Psoas muscle (tissue), 8 donors: ENCODE measurements at places on chromosomes 11 and 22. TPM values are rescaled to one million over a fixed set of nuclear protein-coding genes. Genes with fewer than 3 reads are reported as not detected.
A peak's percentile ranks its signal among the peaks of the same experiment; 100 is the strongest.

The GRM5 gene
- polyA plus RNA-seq: not detected

DNA sequence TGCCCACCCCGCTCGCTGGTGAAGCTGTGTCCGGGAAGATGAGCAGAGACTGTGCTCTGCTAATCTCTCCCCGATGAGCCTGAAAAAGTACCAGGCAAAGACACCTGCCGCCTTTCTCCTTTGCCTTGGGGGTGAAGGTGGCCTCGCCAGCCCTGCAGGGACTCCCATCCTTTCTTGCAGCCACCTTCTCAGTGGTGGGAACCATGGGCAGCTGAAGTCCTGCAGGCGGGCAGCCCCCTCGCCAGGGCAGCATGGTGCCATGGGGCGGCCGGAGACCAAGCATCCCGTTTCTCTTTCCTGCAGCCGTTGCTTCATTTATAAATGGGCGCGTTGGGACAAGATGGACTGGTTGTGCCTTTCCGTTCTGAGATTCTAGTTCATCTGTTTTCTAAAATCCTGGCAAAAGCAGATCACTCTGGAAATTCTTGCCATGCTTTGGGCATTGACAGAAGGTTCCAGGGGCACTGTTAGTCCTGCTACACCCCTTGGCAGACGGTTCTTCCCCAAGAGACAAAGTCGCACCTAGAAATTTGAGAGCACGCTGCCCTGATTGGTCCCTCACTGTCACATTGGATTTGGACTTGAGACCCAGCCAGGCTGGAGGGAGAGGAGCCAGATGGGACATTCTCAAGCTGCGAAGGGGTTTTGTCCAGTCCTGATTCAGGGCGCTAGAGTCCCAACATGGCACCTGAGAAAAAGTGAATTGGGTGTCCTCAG lies 7.5 kb downstream of the CTTN start:
- DNase-seq: no peak

DNA sequence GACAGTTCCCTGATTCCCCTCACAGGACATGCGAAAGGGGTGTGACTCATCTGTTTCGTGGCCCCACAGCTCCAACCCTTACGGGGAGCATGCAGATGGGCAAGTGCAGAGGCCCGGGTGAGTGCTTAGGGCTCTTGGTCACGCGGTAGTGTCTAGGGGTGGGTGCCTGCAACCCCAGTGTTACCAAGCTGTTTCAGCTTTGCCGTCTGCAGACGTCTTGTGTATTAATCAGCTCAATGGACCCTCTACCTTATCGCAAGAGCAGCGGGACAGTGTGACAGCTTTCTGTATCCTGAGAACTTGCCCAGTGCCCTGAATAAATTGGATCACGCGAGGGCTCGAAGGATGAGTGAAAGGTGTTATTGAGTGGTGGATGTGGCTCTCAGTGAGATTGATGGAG lies 816.4 kb upstream of the ANO3 start:
- DNase-seq: no peak

DNA sequence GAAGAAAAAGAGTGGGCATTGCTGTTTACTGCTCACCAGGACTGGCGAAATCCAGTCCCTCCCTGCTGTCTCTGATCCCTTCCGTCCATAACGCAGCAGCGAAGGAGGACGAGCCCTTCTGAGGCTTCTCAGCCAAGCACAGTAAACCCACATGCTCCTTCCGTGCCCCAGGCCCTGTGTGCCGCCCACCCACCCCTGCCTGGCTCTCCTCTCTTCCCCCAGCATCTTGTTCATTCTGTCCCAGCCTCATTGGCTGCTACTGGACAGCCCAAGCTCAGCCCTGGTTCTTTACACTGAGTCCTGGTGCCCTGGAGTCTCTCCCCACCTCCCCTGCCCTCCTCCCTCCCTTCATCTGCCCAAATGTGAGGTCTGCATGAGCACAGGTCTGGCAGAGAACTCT lies 559.7 kb downstream of the BRD1 start:
- DNase-seq: no peak

The OSBP2 gene
- 1.7 TPM for polyA plus RNA-seq

DNA sequence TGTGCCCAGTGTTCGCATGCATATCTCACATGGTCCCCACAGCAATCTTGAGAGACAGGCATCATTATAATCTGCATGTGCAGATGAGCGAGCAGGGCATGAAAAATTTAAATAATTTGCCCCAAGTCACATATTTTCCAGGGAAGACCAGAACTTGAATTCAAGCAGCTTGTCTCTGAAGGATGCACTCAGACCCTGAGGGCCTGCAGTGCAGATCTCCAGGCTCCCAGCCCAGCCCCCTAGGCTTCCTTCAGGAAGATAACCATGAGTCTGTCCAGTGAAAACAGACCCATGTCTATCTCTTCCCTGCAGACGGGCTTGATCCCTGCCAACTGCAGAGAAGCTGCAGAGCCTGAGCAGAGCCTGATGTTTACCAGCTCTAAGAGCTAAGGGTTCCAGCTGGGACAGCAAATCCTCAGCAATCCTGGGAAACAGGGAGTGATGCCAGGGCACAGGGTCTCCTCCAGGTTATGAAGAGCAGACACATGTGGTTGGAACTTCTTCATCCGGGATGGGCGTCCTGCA lies 55.1 kb downstream of the NAV2 start:
- DNase-seq: no peak

DNA sequence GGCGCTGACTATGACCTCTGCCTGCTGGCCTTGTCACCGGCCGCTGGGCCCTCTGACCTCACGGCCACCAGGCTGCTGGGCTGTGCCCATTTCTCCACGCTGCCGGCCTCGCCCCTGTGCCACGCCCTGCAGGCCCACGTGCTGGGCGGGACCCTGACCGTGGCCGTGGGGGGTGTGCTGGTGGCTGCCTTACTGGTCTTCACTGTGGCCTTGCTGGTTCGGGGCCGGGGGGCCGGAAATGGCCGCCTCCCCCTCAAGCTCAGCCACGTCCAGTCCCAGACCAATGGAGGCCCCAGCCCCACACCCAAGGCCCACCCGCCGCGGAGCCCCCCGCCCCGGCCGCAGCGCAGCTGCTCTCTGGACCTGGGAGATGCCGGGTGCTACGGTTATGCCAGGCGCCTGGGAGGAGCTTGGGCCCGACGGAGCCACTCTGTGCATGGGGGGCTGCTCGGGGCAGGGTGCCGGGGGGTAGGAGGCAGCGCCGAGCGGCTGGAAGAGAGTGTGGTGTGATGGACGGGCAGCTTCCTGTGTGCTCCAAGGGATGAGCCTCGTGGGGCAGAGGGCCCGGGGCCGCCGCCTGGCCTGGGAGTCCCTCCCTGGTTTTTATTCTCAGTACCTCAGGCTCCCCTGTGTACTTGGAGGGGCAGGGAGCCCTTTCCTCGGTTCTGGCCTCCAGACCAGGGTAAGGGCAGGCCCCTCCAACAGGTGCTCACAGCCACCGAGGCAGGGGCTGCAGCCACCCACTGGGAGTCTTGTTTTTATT lies 3.0 kb downstream of the LRFN4 start:
- no peak for DNase-seq

- DNase-seq: no peak
These were observed 91.0 kb downstream of the TMPRSS5 start for GRCh38 chr11:113615098-113615497.

The ADM2 gene
- not detected for polyA plus RNA-seq

DNA sequence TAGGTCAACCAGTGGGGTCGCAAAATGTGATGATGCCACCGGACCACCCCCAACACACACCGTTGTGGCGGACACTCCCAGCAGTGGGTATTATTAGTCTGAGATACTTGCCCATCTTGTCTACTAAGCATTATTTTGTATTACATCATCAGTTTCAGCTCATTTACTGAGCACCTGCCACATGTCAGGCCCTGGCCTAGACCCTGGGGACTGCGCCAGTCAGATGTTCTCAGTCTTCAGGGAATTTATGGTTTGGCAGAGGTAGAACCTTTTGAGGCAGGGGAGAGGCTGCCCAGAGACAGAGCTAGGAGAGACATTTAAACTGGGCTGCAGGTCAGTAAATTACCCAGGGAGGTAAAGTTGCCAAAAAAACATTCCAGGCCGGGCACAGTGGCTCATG lies 43.1 kb upstream of the GCAT start:
- no peak for DNase-seq

DNA sequence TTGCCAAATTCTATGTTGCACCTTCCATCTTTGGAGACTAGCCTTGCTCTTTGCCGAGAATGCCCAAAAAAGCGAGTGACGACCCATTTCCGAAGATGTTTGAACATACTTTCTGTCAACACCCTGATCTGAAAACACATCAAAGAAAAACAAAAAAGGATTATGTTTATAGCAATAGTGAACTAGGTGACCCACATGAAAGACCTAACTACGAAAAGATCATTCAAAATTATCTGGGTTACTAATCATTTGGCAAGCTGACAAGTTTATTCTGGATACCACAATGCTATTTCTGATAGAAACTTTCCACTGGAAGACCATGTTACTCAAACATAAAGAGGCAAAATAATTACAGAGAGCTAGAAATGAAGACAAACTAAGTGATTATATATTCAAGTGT lies 27.0 kb downstream of the KCNJ1 start:
- no peak for DNase-seq

DNA sequence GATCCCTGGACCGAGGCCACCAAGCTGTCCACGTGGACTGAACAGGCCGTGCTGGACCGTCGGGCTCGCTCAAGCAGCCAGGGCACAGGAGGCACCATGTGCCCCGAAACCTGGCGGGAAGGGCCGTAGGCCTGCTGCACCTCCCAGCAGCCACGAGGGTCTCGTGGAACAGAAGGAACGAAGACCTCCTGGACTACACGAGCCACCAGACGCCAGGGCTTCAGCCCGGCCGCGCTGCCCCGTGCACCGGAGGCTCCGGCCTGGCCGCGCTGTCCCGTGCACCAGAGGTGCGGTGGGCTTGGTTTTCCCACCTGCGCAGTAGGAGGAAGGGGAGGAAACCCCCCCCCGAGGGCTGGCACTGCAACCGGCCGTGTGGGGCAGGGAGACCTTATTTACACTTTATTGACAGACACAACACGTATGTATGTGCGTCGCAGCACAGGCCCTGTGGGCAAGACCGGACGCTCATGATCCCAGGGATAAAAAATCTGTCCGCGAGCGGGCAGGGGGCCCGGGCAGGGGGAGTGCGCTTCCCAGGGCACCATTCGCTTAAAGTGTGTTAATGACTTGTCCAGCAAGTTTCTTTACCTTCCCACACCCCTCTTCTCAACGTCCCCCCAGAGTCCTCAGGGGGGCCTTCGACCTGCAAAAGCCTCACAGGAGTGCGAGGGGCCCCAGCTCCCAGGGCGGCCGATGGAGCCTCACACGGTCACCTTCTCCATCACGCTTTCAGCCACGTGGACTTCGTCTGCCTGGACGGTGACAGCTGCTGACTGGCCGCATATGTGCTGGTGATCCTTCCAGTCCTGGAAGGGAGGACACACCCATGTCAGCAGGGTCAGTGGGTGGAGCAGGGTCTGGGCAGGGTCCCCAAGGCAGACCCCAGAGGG lies 7.0 kb downstream of the DRD4 start:
- no peak for DNase-seq

GRCh38 chr11:3201677-3202181 lies 16.9 kb downstream of the MRGPRG start:
- DNase-seq: no peak

GRCh38 chr22:27094633-27095308 lies 437.4 kb downstream of the MIAT start:
- DNase-seq: no peak

The RTN4RL2 gene
- polyA plus RNA-seq: 0.49 TPM

GRCh38 chr22:20951151-20951931 lies 15.7 kb upstream of the AIFM3 start:
- DNase-seq: no peak

The TENM4 gene
- polyA plus RNA-seq: 0.06 TPM

DNA sequence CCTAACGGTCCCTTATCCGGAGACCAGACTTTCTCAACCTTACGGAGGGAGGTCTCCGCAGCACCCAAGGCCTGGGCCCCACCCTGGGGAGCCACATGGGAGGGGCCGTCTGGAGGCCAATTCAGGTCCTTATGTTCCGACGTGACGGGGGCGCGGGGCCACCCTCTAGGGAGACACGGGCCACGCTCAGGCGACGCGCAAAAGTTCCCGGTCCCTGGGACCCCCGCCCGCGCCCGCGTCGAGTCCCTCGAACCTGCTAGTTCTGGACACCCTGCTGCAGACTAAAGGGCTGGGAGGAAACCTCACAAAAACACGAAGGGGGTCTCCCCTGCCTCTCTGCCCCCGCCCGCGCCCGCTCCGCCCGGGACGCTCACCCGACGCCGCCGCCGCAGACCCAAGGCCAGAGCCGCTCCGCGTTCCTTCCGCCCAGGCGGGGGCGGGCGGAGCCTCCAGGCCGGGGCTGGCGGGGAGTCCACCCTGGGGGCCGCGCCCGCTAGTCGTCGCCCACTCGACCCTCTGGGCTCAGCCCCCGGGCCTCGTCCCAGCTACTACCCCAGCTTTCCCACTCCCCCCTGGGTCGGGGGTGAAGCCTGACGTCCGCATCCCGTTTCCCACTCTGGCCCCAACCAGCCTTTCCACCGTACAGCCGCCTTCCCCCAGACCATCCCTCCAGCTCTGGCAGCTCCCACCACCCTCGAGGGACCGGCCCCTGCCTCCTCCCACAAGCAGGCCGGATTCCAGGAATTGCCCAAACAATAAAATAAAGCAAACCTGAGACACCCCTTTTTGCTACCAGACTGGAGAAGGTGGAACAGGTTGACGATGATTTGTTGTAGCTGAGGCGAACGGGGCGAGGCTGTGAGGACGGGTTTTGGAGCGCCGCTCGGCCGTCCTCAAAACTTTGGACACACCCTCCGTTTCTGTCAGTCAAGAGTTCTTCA lies 2.7 kb downstream of the RNH1 start:
- DNase-seq: peak; percentile 52

DNA sequence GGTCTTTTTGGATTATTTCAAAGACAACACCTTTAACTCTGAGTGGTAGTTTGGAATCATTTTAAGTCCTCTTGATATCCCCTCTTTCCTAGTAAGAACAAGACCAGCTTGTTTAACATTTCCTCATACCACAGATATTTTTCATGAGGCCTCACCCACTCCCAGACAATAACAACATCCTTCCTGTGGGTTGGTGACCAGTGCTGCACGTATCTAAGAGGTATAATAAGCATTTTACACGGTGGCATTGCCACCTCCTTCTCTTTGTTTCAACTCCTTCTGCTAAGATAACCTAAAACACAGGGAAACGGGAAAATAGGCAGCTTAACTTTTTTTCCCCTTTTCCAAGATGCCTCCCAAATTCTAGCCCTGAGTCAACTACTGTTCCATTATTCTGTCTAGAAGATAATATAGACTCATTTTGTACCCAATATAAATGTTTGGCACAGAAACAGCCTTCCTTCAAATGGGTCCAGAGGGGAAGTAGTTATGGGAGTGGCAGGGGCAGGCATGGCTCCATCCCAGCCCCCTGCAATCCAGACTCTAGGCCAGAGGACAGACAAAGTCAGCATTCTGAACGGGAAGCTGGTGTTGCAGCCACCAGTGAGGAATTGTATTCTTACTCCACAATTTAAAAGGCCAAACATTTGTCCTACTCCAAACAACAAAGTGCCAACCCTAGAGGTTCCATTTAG lies 28.5 kb downstream of the MAML2 start:
- no peak for DNase-seq
